ENCODE measurements at places on chromosomes 6 and 20. TPM values are rescaled to one million over a fixed set of nuclear protein-coding genes. Genes with fewer than 3 reads are reported as not detected.

GRCh38 chr6:29984232-29984631 is 41.9 kb downstream of the HLA-A start:
- DNase-seq = no peak

DNA sequence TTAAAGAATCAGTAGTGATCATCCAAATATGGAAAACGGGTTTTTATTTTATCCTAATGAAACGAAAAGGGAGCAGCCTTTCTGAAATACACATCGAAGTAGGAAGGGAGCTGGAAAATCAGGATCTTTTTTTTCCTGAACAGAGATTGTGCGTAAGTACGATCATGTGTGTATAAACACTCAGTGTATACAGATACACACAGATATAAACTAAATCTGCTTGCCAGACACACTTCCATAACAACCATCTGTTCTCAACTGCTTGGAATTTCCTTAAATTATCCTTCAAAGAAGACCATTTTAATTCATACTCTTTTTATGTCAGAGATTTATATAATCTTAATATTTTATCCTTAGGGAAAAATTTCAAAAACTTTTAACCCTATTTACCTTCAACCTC is 110.7 kb downstream of the CHD6 start:
- DNase-seq = no peak

- DNase-seq = no peak
Observed at GRCh38 chr20:59253779-59254319, 46.6 kb upstream of the EDN3 start.

DNA sequence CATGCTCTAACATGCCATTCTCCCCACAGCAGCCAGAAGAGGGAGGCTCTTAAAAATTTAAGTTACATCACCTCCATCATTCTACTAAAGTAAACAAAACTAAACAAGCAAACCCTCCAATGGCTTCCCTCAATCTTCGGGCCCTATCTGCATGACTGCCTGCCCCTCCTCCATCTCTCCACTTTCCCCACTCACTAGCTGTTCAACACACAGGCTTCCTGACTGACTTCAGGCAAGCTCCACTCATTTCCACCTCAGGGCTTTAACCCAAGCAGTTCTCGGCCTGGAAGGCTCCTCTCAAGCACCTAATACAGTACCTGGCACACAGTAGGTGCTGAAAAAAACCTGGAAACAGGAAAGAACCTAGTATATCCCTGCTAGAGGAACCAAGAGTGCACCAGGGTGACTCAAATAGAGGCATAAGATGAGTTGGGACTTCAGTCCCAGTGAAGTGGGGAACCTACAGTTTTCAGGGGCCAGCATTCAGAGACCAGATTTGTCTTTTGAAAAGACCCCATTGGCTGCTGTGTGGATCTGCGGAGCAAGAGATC is 2.8 kb downstream of the AHCY start:
- DNase-seq = peak; percentile 59

DNA sequence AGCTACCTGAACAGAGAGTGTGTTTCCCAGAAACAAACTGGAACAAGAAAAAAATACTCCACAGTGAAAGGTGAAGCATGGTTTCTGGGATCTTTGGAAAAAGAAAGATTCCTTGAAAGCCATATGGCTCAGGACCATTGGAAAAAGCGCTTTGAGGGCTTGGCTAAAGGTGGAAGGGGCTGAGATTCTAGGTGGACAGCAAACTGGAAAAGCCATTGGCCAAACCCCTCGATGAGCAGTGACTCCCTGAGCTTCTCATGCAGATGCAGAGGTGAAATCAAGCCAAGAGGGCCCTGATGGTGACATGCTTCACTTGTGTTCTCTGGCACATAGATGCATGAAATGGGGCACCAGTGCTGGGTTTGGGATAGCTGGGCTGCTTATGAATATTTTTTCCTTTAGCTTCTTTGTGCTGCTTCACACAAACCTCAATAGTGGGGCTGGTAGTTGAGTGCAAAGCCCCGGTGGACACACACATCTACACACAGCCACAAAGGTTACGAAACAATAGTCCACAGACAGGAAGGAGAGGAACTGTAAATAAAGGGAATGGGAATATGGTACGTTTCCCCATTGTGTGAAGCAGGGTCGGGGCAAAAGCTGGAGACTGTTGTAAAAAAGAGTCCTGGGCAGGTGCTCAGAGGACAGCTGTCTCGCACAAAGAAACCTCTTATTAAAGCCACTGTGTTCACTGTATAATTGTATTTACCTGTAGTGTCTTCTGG is 117.8 kb downstream of the FOXA2 start:
- DNase-seq = no peak

DNA sequence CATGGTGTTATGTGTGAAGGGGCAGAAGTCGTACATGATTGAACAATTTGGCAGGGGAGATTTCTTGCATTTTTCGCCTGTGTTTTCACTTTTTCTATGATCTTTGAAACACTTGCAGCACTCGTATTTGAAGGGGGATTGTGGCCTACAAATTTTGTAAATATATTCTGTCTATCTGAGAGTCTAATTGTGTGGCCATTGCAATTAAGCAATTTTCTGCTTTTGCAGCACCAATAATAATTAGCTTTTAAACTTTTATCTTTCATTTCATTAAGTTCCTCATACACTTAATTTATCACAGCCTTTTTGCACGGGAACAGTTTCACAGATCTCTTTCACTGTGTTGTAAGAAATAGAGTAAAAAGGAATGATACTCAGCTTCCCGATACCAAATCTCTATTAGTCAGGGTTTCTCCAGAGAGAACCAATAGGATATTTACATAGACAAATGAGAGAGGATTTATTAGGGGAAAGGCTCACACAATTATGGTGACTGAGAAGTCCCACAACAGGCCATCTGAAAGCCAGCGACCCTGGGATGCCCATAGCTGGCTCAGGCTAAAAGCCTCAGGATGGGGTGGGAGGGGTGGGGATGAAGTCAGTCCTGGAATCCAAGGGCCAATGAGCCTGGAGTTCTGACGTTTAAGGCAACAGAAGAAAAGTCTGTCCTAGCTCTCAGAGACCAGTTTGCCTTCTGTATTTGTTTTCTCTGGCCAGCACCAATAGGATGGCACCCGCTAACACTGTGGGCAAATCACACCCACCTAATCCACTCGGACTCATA is 58.3 kb downstream of the KIF6 start:
- no peak for DNase-seq

DNA sequence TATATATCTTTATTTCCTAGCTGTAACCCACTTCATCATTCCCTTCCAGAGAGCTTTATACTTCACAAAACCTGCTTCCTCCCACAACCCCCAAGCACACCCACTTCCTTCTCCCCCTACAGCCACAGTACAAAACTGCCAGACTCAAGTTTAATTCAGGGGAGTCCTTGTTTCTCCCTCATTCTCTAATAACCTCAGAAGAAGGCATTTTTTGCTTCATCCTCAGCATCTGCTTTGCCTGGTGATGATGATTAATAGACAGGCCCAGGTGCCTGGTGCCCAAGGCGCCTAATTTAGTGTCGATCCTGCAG is 414.3 kb downstream of the KIF16B start:
- DNase-seq = no peak

DNA sequence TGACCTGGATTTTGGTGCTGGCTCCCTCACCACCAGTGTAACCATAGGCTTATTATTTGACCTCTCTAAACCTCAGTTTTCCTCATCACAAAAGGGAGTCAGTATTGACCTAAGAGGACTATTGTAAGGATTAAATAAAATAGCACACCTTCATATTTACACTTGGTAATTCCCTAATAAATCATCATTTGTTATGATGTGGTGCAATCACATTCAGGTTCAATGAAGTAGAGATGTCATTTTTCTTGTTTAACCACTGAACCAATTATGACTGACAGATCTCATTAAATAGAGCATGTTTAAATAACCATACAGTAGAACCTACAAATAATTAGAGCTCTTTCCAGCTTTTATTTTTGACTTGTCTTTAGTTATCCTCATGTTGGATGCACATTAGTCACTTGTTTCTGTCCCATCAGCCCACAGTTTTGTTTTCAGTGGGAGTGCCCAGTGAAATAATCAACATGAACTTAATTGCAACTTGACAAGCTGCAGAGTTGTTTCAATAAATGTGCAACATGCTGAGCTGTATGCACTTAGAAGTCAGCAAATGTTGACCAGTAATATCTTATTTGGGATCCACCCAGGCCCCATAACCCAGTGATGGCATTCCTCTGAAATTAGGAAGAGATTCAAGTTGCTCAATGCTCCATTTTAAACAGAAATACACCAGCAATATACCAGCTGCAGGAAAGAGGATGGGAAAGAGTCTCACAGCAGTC is 451.7 kb upstream of the MARCKS start:
- no peak for DNase-seq

- DNase-seq = no peak
Observed at GRCh38 chr6:156912431-156912830, 135.3 kb downstream of the ARID1B start.

- DNase-seq = no peak
Observed at GRCh38 chr20:15162079-15162647, 824.8 kb upstream of the FLRT3 start.

- DNase-seq = no peak
Observed at GRCh38 chr6:168536665-168537539, 95.9 kb downstream of the SMOC2 start.

DNA sequence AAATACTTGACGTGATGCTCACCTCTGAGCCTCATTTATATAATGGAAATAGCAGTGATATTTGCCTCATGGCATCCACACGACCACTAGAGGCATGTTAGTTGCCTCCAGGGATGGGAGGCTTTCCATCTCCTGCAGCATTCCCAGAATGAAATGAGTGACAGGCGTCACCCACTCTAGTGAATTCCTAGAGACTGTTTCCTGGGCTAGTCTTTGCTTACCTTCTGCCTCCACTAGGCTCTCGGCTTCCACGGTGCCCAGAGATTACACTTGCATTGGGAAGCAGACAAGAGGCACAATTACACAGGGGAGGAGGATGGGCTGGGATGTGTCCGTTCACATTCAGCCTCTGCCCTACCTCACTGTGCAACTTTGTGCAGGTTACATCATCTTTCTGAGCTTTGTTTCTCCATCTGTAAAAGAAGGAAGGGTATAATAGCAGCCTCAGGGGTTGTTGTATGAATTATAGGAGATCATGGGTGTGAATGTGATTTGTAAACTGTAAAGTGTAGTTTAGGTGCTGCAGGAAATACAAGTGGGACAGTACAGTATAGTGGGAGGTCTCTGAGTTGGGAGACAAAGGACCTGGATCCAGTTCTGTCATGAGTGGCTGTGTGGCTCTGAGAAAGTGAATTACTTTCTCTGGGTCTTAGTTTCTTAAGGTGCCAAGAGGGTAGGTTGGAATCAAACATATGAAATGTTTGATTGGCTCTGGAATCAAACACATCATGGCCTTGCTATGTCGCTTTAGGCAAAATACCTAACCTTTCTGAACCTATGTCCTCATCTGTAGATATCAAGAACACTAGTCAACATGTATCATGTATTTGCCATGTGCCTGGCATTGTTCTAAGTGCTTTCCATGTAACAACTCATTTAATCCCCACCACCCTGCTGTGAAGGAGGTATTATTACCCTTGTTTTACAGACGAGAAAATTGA is 3.6 kb upstream of the VSTM2L start:
- DNase-seq = peak; percentile 59

DNA sequence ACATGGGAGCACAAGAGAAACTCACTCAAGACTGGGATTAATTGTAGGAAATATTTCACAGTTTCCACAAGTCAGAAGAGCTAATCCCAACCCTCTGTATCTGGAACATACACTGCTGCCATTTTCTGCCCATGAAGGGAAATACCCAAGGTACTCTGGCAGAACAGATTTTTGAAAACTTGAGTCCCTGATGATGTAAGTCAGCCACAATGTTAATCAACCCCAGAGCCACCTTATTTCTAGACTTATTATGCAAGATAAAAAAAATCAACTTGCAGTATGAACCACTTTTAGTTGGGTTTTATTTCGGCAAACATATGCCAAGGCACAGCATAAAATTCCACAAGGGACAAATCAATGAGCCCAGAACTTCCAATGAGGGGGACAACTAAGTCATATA is 141.5 kb downstream of the LY86 start:
- no peak for DNase-seq

- peak; percentile 87 for DNase-seq
Observed at GRCh38 chr6:163533443-163533842, 118.9 kb downstream of the QKI start.

DNA sequence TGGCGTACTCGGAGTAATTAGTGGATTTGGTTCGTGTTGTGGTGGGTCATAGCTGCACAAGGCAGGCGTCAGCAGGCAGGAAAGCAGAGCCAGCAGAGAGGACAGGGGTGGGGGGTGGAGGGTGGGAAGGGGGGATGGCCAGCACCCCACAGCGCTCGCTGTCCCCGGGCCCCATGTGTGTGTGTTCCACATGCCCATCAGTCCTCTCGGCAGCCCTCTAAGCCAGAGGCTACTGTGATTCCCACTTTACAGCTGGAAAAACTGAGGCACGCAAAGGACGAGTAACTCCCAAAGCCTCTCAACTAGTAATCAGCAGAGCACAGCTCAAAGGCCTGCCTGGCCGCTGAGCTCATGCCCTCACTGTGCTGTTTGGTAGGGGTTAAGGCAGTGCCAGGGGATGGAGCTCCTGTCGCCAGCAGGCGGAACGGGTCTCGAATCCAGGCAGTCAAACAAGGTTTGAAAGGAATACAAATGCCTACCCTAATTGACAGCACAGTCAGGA is 175.2 kb downstream of the ZDHHC14 start:
- DNase-seq = no peak

DNA sequence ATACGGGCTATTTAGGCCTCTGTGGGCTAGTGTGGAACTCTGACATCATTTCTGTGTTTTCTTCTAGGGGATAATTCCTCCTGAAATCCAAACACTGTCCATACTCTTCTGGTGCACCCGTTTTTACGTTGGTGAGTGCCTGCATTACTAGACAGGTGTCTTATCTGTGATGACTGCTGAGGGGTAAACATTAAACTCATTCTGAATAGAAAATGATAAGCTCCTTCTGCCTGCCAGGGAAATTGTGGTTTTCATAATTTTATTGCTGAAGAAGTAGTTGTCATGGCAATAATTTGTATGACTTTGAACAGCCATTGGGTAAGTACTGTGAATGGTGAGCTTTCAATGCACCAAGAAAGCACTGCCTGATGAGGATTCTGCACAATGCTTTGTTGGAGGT is 705.6 kb downstream of the UTRN start:
- DNase-seq = no peak

GRCh38 chr6:160461641-160462040 is 113.5 kb downstream of the SLC22A3 start:
- DNase-seq = peak; percentile 29

DNA sequence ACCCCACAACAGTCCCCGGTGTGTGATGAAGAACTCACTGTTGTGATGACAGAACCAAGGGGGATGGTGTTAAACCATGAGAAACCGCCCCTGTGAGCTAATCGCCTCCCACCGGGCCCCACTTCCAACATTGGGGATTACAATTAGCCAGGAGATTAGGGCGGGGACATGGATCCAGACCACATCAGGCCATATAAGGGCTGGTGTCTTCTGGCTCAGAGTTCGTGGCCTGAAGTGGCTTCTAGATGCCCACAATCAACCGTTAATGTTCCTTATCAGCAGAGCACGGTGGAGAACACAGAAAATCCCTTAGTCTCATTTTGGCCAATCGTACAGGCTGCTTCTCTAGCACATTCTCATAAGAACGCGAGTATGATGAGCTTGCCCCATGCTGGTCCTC is 10.9 kb upstream of the MAS1 start:
- no peak for DNase-seq

The LPA gene
- total RNA-seq = 0.26 TPM

The FAM229B gene
- 4.0 TPM for total RNA-seq

The HCRTR2 gene
- total RNA-seq = not detected

The RBM24 gene
- total RNA-seq = 0.13 TPM

The SOBP gene
- 0.38 TPM for total RNA-seq

The PGBD1 gene
- total RNA-seq = 1.8 TPM

The RAMACL gene
- 1.6 TPM for total RNA-seq

The TMC2 gene
- not detected for total RNA-seq

The PCK1 gene
- total RNA-seq = not detected

The RIOK1 gene
- total RNA-seq = 25.3 TPM

All from bronchial epithelial cell (primary cell).